ENCODE measurements at places on chromosomes 5 and 9.
A peak's percentile ranks its signal among the peaks of the same experiment; 100 is the strongest.

GRCh38 chr9:36778682-36779081 is 206.0 kb downstream of the MELK start:
- no peak for DNase-seq
- H3K4me3 ChIP-seq: no peak overlapping the region
- H3K27ac ChIP-seq: no peak overlapping the region
- H3K36me3 ChIP-seq: no peaks in the 10 kb centered on the region

GRCh38 chr5:37720550-37720952 is 119.3 kb downstream of the GDNF start:
- no peak overlapping the region for H3K27ac ChIP-seq
- H3K4me1 ChIP-seq: peaks cover 5% of the 10 kb centered on the region
- no peaks in the 10 kb centered on the region for H3K36me3 ChIP-seq
- no peak overlapping the region for H3K4me3 ChIP-seq
- no peaks in the 10 kb centered on the region for H3K27me3 ChIP-seq

DNA sequence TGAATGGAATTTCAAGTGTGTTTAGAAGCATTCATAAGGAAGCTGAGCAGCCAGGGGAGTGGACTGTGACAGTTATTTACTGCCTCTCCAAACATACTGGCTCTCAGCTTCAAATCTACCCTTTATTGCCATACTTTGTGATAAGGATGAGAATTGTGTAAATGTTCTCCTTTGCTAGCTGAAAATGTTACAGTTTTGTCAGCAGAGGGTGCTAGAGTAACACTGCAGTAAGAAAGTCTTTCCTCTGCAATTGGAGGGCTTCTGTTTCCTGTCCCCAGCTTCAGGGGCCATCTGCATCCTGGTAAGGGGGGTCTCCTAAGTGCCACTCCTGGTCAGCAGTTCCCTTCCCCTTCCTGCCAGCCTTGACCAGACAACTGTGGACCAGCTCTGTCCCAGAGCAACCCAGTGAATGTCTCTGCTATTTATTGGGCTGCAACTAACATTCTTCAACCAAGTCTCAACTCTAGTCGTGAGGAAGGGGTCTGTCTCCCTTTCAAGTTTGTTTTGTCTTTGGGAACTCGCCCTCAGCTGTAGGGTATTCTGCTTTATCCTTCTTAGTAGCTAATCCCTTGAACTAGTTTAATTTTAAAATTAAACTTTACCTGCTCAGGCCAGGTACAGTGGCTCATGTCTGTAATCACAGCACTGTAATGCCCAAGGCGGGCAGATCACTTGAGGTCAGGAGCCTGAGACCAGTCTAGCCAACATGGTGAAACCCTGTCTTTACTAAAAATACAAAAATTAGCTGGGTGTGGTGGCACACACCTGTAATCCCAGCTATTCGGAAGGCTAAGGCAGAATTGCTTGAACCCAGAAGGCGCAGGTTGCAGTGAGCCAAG is 45.3 kb downstream of the RAPGEF6 start:
- H3K4me1 ChIP-seq: peaks cover under 1% of the 10 kb centered on the region
- H3K36me3 ChIP-seq: peaks cover 10% of the 10 kb centered on the region
- H3K4me3 ChIP-seq: no peak overlapping the region
- no peak overlapping the region for H3K27ac ChIP-seq

DNA sequence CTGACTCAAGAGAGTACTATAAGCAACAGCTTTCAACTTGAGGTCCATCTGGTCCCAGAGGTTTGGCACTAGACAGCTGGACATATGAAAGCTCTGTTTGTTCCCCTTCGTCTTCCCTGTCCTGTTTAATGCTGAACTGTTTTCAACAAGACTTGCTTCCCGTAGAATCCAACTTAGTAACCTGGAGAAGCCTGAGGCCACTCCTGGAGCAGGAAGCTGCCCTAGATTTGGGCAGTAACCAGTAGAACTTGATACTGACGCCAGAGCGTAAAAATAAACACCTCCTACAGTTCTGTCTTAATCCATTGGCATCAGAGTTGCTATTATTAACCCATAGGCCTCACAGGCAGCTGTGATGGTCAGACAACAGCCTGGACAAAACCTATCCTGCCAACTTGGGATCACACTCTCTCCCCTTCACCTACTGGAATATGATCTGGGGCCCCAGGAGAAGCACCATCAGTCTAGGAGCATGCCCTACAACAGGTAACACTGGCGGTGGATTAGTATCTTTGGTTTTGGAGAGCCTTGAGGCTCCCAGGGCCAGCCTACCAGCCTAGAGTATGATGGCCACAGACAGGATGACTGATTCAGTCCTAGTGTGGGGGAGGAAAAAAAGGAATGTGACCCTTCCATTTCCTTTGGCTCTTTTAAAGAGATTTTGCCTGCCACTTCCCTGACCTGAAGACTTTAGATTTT is 29.2 kb downstream of the RUSC2 start:
- H3K4me3 ChIP-seq: no peak overlapping the region
- DNase-seq: no peak
- no peaks in the 10 kb centered on the region for H3K27me3 ChIP-seq
- H3K27ac ChIP-seq: no peak overlapping the region
- H3K36me3 ChIP-seq: no peaks in the 10 kb centered on the region

GRCh38 chr9:105087910-105088898 is 156.2 kb upstream of the SLC44A1 start:
- no peak overlapping the region for H3K27ac ChIP-seq
- no peaks in the 10 kb centered on the region for H3K27me3 ChIP-seq
- H3K36me3 ChIP-seq: peaks cover 4% of the 10 kb centered on the region
- no peak overlapping the region for H3K4me3 ChIP-seq
- DNase-seq: no peak
- no peaks in the 10 kb centered on the region for H3K4me1 ChIP-seq

DNA sequence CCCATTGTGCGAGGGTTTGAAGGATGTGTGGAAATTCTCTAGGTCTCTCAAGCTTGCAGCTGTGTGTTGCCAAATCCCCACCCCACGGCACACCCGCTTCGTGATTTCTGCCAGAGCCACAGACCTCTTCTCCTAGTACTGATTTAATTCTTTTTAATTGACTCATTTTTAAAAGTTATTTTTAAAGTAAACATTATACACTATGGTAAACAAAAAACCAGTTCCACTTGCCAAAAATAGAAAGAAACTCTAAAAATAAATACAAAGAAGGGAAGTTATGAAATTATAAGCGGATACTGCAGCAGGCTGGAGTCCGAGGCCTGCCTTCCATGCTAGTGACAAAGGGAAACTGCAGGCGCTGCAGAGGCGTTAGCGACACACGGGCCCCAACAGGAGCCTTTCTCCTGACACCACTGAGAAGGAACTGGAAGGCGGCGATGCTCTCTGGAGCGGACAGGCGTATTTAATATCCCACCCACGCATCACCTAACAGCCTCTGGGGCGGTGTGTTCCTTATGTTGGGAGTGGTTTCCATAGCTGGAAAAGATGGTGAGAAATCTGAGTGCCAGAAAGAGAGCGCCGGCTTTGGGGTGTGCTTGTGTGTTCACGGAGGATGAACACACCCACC is 122.5 kb downstream of the COL23A1 start:
- H3K4me3 ChIP-seq: no peak overlapping the region
- H3K27ac ChIP-seq: no peak overlapping the region

DNA sequence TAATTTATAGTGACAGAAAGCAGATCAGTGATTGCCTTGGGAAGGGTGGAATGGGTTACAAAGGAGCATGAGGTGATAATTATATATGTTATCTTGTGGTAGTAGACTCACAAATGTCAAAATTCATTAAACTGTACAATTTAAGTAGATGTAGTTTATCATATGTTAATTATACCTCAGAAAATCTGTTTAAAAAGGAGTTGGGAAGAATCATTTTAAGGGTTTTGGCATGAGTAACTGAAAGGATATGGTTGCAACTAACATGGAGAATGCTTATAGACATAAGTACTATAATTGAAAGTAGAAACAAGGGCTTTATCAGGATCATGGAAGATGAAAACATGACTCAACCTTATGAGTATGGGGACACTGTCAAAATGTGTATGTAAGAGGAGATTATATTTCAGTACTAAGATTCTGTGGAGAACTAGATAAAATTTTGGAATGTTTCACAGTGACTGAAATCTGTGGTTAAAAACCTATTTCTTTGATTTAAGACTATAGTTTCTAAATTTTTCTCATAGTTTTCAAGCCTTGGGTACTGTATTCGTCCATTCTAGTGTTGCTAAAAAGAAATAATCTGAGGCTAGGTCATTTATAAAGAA is 73.3 kb downstream of the FCHO2 start:
- H3K4me1 ChIP-seq: no peaks in the 10 kb centered on the region
- no peak overlapping the region for H3K4me3 ChIP-seq
- no peaks in the 10 kb centered on the region for H3K36me3 ChIP-seq
- H3K27me3 ChIP-seq: no peaks in the 10 kb centered on the region
- H3K27ac ChIP-seq: no peak overlapping the region
- no peak for DNase-seq

- no peaks in the 10 kb centered on the region for H3K36me3 ChIP-seq
- DNase-seq: no peak
- H3K4me3 ChIP-seq: no peak overlapping the region
- no peak overlapping the region for H3K27ac ChIP-seq
- no peaks in the 10 kb centered on the region for H3K4me1 ChIP-seq
- no peaks in the 10 kb centered on the region for H3K27me3 ChIP-seq
Measured at GRCh38 chr5:8396756-8397155, 527.8 kb downstream of the MTRR start.

- no peak overlapping the region for H3K4me3 ChIP-seq
- H3K36me3 ChIP-seq: no peaks in the 10 kb centered on the region
- H3K27me3 ChIP-seq: no peaks in the 10 kb centered on the region
- H3K27ac ChIP-seq: no peak overlapping the region
Measured at GRCh38 chr9:29796291-29796952, 2223.1 kb upstream of the C9orf72 start.

GRCh38 chr9:131410044-131410491 is 16.2 kb downstream of the PRRC2B start:
- DNase-seq: no peak
- no peak overlapping the region for H3K4me3 ChIP-seq
- peaks cover 44% of the 10 kb centered on the region for H3K36me3 ChIP-seq
- no peak overlapping the region for H3K27ac ChIP-seq

GRCh38 chr5:173099461-173099860 is 43.3 kb downstream of the CREBRF start:
- H3K27me3 ChIP-seq: no peaks in the 10 kb centered on the region
- H3K36me3 ChIP-seq: peaks cover 9% of the 10 kb centered on the region
- no peak overlapping the region for H3K27ac ChIP-seq
- H3K4me1 ChIP-seq: no peaks in the 10 kb centered on the region

- H3K4me1 ChIP-seq: peaks cover 4% of the 10 kb centered on the region
- no peaks in the 10 kb centered on the region for H3K27me3 ChIP-seq
- no peak overlapping the region for H3K27ac ChIP-seq
- no peak overlapping the region for H3K4me3 ChIP-seq
Measured at GRCh38 chr5:143019614-143020515, 249.7 kb downstream of the ARHGAP26 start.

DNA sequence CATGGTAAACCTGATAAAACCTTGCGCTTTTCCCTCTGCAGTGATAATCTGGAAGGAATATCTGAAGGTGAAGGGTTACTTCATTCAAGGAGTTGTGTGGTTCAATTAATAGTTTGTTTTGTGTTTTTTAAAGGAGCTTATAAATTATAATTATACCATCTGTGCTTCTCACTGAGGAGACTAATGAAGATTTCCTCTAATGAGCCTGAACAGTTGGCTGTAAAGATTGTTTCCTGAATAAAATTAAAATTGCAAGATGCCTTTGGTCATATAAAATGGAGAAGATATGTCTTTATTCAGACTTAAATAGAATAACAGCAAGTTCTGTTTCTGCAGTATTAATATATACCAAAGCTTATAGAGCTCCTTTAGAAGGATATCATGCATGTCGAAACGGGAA is 59.9 kb downstream of the GAPVD1 start:
- H3K4me3 ChIP-seq: no peak overlapping the region
- no peaks in the 10 kb centered on the region for H3K27me3 ChIP-seq
- no peaks in the 10 kb centered on the region for H3K4me1 ChIP-seq
- peaks cover 44% of the 10 kb centered on the region for H3K36me3 ChIP-seq
- H3K27ac ChIP-seq: no peak overlapping the region

GRCh38 chr9:133023117-133023890 is 7.5 kb upstream of the GTF3C5 start:
- peak; percentile 74 for DNase-seq
- H3K4me3 ChIP-seq: peak overlapping the region; percentile 46
- no peaks in the 10 kb centered on the region for H3K4me1 ChIP-seq
- H3K36me3 ChIP-seq: no peaks in the 10 kb centered on the region
- H3K27me3 ChIP-seq: no peaks in the 10 kb centered on the region
- no peak overlapping the region for H3K27ac ChIP-seq

- no peak overlapping the region for H3K27ac ChIP-seq
- H3K36me3 ChIP-seq: no peaks in the 10 kb centered on the region
- H3K4me3 ChIP-seq: no peak overlapping the region
- no peaks in the 10 kb centered on the region for H3K27me3 ChIP-seq
Measured at GRCh38 chr5:83714810-83715209, 5.8 kb downstream of the HAPLN1 start.

DNA sequence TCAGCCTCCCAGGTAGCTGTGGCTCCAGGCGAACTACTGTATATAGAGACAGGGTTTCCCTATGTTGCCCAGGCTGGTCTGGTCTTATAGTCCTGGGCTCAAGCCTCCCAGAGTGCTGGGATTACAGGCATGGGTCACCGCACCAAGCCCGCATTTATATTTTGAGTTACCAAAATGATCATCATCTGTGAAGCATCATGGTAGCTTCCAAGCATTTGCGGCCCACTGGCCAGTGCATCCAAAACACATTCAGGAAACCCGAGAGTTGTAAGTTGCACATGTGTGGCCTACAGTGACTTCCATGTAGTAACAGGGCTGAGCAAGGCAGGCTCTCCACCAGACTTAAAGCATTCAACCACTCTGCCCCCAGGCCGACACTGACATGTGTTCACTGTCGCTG is 2.3 kb downstream of the BRD3OS start:
- H3K36me3 ChIP-seq: peaks cover 17% of the 10 kb centered on the region
- H3K27ac ChIP-seq: no peak overlapping the region
- no peak for DNase-seq
- H3K4me3 ChIP-seq: no peak overlapping the region
- no peaks in the 10 kb centered on the region for H3K4me1 ChIP-seq

DNA sequence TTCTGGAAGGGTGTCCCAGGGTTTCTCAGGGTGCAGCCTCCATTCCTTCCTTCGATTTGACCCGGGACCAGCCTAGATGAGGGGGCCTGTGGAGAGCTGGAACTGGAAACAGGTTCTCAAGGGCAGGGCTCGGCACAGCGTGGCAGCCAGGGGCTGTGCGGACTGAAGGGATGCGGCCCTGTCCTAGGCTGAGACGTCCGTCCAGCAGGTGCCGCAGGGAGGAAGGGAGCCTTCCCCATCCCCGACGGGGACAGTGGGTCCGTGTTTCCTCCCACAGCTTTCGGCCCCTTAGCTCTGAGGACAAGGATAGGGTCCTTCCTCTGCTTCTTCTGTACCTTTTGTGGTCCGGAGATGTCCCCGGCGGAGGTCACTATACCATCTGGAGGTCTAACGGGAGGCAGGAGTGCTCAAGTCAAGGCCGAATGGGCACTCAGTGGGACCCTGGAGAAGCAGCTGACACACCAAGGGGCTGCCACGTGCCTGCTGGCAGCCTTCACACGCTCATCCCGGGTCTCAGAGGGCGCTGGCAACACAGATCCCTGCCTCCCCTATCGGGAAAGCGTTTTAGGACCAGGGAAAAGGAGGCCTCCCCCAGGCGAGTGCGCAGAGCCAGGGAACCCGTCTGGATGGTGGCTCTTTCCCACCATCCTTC is 49.9 kb downstream of the USP20 start:
- H3K36me3 ChIP-seq: peaks cover 4% of the 10 kb centered on the region
- peak overlapping the region; percentile 70 for H3K4me3 ChIP-seq
- no peak overlapping the region for H3K27ac ChIP-seq
- H3K27me3 ChIP-seq: no peaks in the 10 kb centered on the region

GRCh38 chr5:116576053-116576713 is 1.6 kb upstream of the SEMA6A start:
- peak overlapping the region; percentile 63 for H3K27ac ChIP-seq
- H3K36me3 ChIP-seq: peaks cover 14% of the 10 kb centered on the region
- peak; percentile 93 for DNase-seq
- H3K4me3 ChIP-seq: peak overlapping the region; percentile 99
- H3K27me3 ChIP-seq: no peaks in the 10 kb centered on the region
